CD4-positive, alpha-beta T cell treated with Interleukin-21 for 1 hour (primary cell): ENCODE measurements at places on chromosomes 7 and 10.

- no peak for DNase-seq
These were observed 12.6 kb downstream of the FKBP6 start for GRCh38 chr7:73340514-73340913.

GRCh38 chr10:6944436-6944835, 364.4 kb upstream of the PRKCQ start:
- no peak for DNase-seq

- no peak for DNase-seq
These were observed 90.6 kb downstream of the MTPN start for GRCh38 chr7:135886345-135887132.

GRCh38 chr10:929960-930624, 1.4 kb downstream of the LARP4B start:
- peak; percentile 19 for DNase-seq

- DNase-seq = no peak
These were observed 15.6 kb upstream of the KMT2C start for GRCh38 chr7:152451356-152451755.

- no peak for DNase-seq
These were observed 55.2 kb upstream of the C10orf71 start for GRCh38 chr10:49243610-49244283.

- DNase-seq = no peak
These were observed 123.2 kb downstream of the ACTR3B start for GRCh38 chr7:152882576-152883310.

DNA sequence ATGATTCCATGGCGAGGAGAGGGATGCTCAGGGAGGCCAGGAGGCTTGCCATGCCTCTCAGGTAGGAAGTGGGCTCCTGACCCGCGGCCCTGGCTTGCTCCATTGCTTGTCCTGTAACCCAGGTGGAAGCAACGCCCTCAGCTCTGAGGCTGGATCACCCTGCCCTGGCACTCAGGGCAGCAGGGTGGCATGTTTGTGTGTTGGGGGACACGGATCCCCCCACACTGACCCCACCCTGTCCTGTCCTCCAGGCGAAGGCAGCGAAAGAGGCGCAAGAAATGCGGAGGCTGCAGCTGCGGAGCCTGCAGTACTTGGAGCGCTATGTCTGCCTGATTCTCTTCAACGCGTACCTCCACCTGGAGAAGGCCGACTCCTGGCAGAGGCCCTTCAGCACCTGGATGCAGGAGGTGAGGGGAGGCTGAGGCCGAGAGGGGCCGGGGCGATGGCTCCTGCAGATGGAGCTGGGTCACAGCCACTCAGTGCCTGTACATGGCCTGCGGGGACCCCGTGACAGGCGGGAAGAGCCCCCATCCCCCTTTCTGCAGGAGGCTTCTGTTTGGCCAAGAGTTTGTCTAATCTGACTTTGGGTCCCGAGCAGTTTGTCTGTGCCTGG, 38.3 kb downstream of the PRF1 start:
- no peak for DNase-seq

DNA sequence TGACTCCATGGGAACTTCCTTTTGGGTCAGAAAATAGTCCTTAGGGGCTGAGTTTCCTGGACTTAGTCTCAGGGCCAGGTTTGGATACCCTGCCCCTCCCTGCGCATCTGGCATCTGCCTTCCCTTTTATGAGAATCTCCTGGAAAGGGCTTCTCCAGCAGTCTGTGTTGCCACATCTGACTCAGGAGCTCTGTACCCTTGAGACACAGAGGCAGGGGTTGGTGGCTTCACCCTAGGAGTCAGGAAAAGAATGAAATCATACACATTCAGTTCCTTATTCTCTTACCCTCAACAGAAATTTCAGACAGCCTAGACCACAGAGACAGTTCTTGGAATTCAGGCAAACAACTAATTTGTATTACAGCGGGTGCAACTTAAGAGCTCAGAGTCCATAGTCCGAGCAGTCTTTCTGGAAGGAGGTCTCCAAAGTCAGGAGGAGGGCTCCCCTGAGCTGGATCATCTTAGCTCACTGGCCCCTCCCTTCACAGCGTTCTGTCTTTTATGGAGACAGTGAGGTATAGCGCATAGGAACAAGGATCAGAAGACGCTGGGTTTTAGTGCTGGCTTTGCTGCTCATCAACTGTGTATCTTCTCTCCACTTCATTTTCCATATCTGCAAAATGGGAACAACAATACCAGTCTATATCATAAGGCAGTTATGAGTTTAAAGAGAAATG, 3.0 kb upstream of the PLAU start:
- no peak for DNase-seq

GRCh38 chr7:74199551-74200355, 10.1 kb upstream of the LAT2 start:
- DNase-seq = no peak

- DNase-seq = no peak
These were observed 26.0 kb upstream of the TMEM140 start for GRCh38 chr7:135121868-135122267.

- DNase-seq = no peak
These were observed 13.9 kb downstream of the GPER1 start for GRCh38 chr7:1101563-1102431.

GRCh38 chr10:3119796-3120459, 52.6 kb downstream of the PFKP start:
- DNase-seq = no peak

- DNase-seq = no peak
These were observed 87.9 kb upstream of the RNF148 start for GRCh38 chr7:122790591-122790990.

DNA sequence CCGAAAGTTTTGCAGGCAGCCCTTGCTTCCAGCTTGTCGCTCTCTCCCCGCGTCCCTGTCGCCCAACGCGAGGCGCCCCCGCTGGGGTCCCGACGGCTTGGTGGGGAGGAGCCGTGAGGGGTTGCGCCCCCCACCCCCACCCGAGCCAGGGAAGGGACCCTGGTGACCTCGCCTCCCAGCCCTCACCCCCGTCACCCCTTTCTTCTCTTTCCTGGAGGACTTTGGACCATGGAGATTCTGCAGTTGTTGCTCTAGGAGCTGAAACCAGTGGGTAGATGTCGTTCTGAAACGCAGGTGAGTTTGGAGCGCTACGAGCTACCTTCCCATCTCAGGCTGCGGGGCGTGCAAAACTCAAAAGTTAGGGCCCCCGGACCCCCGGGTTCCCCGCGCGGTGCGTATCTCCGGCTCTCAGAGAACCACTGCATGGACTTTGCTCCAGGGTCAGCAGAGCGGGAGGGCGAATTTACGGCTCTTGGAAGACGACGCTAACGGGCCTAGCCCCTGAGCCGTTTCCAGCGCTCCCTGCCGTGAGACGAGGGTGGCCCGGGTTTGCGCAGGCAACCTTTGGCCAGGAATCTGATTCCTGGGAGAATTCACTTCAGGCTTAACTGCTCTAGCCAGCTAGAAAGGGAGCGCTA, 684 bp upstream of the ATXN7L1 start:
- no peak for DNase-seq

- DNase-seq = no peak
These were observed 321.3 kb upstream of the GALNT17 start for GRCh38 chr7:70810558-70811139.

GRCh38 chr10:14062528-14063260, 268.0 kb downstream of the FRMD4A start:
- DNase-seq = no peak

GRCh38 chr10:91571671-91572070, 61.2 kb downstream of the PPP1R3C start:
- DNase-seq = no peak

DNA sequence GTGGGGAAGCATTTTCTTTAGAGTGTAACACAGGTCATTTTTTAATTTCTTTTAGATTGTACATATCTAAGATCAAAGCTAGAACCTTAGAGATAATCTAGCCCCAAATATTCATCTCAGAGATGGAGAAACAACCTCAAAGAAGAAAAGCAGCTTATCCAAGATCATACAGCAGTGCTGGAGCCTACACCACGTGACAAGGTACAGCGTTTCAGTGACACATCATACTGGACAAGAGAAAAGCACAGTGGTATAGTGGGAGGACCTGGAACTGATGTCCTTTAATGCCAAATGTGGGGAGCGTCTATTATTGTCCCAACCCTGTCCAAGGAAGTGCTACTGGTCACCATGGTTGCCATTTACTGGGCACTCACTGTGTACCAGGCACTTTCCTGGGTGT, 445.8 kb downstream of the RPS24 start:
- DNase-seq = no peak

- no peak for DNase-seq
These were observed 281 bp upstream of the EXOC6 start for GRCh38 chr10:92848037-92848440.

DNA sequence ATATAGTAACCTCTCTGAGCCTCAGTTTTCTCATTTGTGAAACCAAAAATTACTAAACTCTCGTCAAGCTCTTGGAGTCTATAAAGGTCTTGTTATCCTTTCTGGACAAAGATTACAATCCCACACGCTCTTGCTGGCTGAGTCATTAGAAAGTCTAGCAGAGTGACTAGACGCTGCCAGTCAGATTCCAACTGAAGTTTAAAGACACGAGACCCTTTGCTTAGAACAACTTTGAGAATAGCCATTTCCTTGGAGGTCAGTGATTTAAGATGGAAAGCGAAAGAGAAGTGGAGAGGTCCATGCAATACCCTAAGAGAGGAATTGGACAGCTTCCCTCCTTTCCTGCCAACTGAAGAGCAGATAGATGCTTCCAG, 119.5 kb downstream of the APBB1IP start:
- no peak for DNase-seq

DNA sequence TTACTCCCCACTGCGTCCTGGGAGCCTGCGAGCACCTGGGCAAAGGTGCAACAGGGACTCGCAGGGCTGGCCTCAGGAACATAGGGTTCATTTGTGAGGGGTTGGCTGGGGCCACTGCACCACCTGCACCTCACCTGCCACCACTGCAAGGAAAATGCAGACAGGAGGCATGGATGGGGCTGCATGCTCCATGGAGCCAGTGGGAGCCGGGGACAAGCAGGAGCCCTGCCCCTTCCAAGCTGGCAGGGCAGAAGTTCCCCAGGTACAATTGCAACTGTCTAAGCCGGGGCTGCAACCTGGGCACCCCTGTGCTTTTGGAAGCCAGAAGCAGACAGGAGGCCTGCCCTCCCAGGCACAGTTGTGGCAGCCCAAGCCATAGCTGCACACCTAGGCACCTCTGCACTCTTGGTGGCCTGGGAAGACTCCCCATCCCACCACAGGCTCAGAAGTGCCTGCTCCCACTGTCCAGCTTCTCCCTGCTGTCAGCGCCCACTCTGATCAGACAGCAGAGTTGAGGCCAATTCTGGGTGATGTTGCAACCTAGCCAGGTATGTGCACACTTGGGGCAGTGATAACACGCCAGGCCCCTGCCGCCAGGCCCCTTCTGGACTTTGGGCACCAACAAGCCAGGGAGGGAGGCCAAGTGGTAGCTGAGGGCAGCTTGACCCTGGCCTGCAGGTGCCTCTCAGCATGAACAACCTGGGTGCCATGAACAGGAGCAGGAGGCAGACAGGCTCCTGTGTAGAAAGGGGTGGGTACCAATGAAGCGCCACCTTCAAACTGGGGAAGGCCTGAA, 58.2 kb downstream of the TMEM106B start:
- DNase-seq = no peak

- DNase-seq = no peak
These were observed 107.1 kb upstream of the HABP2 start for GRCh38 chr10:113445736-113446135.

- no peak for DNase-seq
These were observed 418.6 kb upstream of the ZMIZ1 start for GRCh38 chr10:78650122-78650521.

DNA sequence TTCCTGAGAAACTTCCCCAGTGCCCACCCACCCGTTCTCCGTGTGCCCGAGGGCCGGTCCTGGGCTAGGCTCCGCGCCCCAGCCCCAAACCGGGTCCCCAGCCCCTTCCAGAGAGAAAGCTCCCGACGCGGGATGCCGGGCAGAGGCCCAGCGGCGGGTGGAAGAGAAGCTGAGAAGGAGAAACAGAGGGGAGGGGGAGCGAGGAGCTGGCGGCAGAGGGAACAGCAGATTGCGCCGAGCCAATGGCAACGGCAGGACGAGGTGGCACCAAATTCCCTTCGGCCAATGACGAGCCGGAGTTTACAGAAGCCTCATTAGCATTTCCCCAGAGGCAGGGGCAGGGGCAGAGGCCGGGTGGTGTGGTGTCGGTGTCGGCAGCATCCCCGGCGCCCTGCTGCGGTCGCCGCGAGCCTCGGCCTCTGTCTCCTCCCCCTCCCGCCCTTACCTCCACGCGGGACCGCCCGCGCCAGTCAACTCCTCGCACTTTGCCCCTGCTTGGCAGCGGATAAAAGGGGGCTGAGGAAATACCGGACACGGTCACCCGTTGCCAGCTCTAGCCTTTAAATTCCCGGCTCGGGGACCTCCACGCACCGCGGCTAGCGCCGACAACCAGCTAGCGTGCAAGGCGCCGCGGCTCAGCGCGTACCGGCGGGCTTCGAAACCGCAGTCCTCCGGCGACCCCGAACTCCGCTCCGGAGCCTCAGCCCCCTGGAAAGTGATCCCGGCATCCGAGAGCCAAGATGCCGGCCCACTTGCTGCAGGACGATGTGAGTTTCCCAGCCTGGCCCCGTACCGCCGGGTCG, at the start of gene SCD:
SCD (plus strand) TSS at position 469 of the 803 bp plus-strand sequence; CDS start at position 741, 272 bp downstream.
- DNase-seq = peak; percentile 85

- no peak for DNase-seq
These were observed 336.8 kb downstream of the DNAJB6 start for GRCh38 chr7:157673573-157673972.

- DNase-seq = no peak
These were observed 43.0 kb downstream of the VSTM4 start for GRCh38 chr10:49072166-49072885.

- DNase-seq = no peak
These were observed 4.8 kb upstream of the CALHM1 start for GRCh38 chr10:103463499-103463898.

DNA sequence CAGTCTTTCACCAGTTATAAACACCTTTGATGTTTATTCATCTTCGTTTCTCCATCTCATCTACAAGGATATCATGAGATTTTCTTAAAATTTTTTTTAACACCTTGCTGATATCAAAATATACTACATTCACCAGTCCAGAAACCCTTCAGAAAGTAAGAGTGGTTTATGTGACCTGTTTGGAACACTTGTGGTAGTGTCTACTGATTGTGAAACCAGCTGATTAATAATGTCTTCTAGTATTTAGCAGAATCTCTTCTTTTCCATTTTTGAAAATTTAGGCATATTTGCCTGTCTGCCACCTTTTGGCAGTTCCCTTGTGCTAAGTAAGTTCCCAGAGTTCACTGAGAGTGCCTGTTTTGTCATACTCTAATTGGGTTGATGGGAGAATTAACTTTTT, 18.5 kb downstream of the DLD start:
- DNase-seq = no peak

GRCh38 chr10:27717224-27717623, 28.4 kb downstream of the MKX start:
- no peak for DNase-seq

DNA sequence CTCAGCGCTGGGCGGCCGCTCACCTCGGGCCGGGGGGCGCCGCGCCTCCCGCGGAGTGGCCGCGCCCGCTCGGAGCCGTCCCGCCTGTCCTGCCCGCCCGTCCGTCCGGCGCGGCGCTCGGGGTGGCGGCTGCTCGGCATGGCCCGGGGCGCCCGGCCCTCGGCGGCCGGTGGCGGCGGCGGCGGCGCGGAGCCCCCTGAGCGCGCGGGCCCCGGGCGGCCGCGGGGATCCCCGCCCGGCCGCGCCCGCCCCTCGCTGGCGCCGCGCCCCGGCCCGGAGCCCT, 338 bp downstream of the SDK1 start:
- DNase-seq = no peak
